ENCODE measurements at places on chromosomes 7 and 10. TPM values are rescaled to one million over a fixed set of nuclear protein-coding genes. Genes with fewer than 3 reads are reported as not detected.

Gene TBX20
- not detected for total RNA-seq

Gene RARRES2
- 261 TPM for total RNA-seq

Gene LAMB1
- total RNA-seq, result 303 TPM

Gene FKBP6
- total RNA-seq, result not detected

Gene GRID1
- total RNA-seq, result 15.4 TPM

Gene AUTS2
- total RNA-seq, result 129 TPM

Gene SYT15B
- total RNA-seq, result 12.5 TPM

Gene HMX2
- total RNA-seq, result not detected

Gene SFTPA1
- total RNA-seq, result 6.3 TPM

Gene ATOH7
- 0.22 TPM for total RNA-seq

Data from sciatic nerve (tissue), 2 donors.